ENCODE measurements at places on chromosomes 6 and 20.

DNA sequence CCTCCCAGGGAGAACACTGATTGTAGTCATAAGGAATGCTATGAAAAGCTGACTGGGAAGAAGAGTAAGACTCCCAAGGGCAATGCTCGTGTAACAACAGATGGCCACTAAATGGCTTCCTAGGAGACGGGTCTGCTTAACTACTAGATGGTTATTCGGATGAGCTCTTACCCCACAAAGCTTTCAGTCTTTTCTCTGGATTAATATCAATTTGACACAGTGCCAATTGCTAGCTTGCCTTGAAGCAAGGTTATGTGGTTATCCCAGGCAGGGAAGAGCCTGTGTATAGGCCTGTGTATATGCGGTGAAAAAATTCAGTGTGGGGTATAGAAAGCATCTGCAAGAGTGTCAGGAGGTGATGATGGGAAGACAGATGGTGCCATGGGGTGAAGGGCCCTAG, 86.4 kb upstream of the NOX3 start:
- DNase-seq, result peak; percentile 39

GRCh38 chr6:108492131-108492766, 68.5 kb upstream of the FOXO3 start:
- DNase-seq, result peak; percentile 63

GRCh38 chr6:6596529-6597328, 8.2 kb downstream of the LY86 start:
- DNase-seq, result no peak

GRCh38 chr6:12336121-12336971, 46.2 kb downstream of the EDN1 start:
- no peak for DNase-seq

DNA sequence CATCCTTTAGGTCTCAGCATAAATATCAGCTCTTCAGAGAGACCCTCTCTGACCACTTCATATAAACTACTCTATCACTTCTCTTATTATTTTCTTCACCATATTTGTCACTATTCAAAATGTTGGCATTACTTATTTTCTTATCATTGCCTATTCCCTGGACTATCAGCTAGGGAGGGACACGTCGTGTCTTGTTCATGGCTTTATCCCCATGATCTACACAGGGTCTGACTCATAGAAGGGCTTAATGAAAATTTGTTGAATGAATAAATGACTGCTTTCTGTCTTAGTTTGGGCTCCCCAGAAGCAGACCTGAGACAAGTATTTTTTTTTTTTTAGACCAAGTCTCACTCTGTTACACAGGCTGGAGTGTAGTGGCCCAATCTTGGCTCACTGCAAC, 3.0 kb upstream of the CDK5RAP1 start:
- DNase-seq, result no peak

- peak; percentile 73 for DNase-seq
Observed at GRCh38 chr6:30829639-30830255, 54.6 kb upstream of the DDR1 start.

DNA sequence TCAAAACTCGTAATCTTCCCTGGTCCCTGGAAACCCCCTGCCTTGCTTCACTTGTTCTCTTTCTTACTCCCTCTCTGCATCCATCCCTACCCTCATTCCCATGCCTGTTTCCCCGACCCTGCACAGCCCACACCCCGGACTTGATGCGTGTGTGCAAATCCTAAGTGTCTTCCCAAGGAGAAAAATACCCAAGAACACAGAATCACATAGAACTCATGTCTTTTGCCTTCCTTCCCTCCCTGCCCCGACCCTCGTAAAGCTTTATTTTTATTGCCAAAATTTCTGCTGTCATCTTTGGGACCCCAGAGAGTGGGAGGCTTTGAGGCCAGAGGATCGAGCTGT, 169.6 kb upstream of the PMEPA1 start:
- no peak for DNase-seq

- DNase-seq, result no peak
Observed at GRCh38 chr6:56353860-56354259, 106.5 kb upstream of the COL21A1 start.

DNA sequence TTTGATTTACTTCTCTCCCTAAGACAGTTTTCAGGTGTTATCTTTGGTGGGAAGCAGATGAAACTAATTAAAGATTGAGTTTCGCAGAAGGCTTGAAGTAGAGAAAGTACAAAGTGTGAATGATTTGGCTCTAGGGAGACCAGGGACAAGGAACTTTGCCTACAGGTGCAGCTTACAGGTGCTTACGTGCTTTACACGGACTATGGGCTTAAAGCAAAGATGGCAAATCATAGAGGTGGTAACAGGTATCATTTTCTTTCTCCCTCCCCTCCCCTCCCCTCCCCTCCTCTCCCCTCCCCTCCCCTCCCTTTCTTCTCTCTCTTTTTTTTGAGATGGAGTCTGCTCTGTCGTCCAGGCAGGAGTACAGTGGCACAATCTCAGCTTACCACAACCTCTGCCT, 136.3 kb downstream of the SLC35B3 start:
- no peak for DNase-seq

All from SK-MEL-5 (cell line).